ENCODE measurements at places on chromosomes 4 and X.

DNA sequence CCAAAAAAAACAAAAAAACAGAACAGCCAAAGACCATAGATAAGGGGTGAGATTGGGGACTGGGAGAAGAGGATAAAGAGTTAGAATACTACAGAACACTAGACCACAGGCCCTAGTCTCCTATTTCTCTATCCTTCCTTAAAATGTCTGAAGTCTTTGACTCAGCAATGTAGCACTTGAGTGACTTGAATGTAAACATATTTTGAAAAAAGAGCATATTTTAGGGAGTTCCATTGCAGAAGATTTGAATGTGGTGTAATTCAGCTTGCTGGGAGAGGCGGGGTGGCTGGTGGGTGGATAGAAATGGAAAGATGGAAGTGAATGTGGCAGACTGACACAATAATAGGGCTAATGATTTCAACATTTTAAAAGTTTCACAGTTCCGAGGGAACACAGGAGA, 144.9 kb downstream of the CHIC2 start:
- DNase-seq, result no peak

GRCh38 chr4:83285055-83285407, 433 bp upstream of the COQ2 start:
- no peak for DNase-seq

GRCh38 chrX:101051549-101052302, at the start of gene TRMT2B:
Gene TRMT2B, minus strand, starts transcription at chrX:101052111. Its CDS starts 9,822 bp downstream, at chrX:101042289.
- DNase-seq, result peak; percentile 42

DNA sequence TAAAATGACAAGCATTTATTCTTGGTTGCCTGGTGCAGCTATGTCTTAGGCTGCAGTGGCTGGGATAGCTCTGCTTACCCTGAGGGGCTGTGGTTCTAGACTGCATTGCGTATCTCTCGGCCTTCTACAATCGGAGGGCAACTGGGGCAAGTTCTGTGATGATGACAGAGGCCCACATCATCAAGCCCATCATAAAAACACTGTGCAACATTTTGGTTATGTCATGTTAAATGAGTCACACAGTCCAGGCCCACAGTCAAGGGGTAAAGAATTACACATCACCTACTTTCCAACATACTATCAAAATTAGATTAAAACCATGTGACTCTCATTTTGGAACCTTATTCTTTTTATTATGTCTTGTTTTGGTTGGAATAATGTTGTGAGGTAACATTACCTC, 120.2 kb upstream of the GUCY1A1 start:
- no peak for DNase-seq

- DNase-seq, result no peak
These were observed 180.4 kb downstream of the CPEB2 start for GRCh38 chr4:15182600-15183220.

DNA sequence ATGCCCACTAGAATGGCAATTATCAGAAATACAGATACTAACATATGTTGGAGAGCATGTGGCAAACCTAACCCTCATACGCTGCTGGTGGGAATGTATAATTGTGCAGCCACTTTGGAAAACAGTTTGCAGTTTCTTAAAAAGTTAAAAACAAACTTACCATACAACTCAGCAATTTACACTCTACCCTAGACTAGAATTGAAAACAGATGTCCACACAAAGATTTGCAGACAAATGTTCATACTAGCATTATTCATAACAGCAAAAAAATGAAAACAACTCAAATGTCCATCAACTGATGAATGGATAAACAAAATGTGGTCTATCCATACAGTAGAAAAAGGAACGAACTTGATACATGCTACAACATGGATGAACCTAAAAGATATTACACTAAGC, 64.4 kb downstream of the SLC9A7 start:
- DNase-seq, result no peak

DNA sequence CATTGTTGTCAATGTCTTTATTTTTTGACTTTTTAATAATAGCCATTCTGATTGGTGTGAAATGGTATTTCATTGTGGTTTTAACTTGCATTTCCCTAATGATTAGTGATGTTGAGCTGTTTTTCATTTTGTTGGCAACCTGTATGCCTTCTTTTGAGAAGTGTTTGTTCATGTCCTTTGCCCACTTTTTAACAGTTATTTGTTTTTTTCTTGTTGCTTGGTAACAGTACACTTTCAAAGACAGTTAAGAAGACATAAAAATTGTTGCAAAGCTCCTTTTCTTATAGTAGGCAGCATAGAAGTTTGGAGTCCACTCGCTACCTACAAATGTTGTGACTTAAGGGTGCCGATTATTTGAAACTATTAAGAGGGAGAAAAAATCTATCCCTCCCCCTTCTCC, 48.7 kb upstream of the SLC7A11 start:
- DNase-seq, result no peak
